ENCODE measurements at places on chromosomes 7 and 10.

DNA sequence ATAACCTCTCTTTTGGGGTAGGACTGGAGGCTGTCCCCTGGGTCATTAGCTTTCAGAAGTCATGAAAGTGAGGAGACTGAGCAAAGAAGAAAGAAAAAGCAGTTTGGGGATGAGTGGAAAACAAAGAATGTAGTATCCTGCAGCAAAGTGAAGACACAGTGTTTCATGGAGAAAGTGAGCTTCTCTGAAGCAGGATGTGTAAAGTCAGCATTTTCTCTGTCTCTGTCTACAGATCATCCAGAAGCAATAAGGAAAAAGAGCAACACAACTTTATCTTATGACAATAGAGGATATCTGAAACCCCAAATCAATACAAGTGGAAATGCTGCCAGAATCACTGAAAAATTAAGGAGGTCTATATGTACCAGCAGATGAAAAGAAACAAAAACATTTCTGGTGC is 28.4 kb upstream of the ZNF248 start:
- DNase-seq: no peak

DNA sequence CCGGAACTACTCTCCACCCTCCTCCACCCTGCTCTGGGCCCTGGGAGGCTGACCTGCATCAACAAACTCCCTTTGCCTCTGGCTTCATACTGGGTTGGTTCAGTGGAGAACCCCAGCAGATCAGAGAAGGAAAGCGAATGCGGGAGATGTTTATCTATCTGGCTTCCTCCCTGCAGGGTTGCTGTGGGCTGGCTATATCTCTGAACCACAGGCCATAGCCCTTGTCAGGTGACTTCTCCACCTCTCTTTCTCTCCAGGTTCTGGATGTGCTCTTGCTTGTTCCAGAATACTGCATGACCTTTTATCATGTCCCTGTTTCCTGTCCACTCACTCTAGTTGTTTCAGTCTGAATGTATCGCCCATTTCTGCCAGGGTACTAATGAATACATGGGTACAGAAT is 51.7 kb upstream of the IFRD1 start:
- no peak for DNase-seq

DNA sequence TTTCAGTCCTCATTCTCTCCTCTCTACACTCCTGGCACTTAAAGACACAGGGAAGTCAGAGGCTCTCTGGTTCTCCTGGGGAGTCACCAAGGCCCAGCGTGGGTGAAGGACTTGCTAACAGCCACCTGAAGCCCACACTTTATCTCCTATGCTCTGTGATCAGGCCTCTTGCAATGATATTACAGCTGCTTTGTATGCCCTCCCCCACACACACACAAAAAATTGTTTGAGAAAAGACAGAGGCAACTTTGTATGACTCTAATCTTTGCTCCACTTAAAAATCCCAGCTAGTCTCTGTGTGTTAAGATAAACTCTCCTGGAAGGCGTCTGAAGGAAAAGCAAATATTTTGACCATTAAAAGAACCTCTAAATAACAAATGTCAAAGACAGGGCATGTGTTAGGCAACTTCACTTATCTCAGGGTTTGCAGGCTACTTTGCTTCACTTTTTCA is 507.2 kb downstream of the TNS3 start:
- no peak for DNase-seq

GRCh38 chr10:106076496-106076895 is 1088.0 kb downstream of the SORCS1 start:
- DNase-seq: no peak

- DNase-seq: no peak
Observed at GRCh38 chr7:109295158-109295557, 725.5 kb downstream of the DNAJB9 start.

DNA sequence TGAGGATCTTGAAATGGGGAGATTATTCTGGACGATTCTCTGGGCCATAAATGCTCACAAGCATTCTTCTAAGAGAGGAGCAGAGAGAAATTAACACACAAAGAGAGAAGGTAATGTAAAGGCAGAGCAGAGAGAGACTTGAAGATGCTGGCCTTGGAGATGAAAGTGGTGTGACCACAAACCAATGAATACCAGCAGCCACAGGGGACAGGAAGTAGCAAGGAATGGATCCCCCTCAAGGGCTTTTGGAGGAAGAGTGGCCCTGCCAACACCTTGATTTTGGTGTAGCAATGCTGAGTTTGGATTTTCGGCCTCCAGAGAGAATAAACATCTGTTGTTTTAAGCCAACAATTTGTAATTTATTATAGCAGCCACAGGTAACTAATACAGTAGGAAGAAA is 1155.6 kb downstream of the TYW1 start:
- no peak for DNase-seq

- DNase-seq: no peak
Observed at GRCh38 chr7:1818575-1819258, 148.6 kb downstream of the ELFN1 start.

DNA sequence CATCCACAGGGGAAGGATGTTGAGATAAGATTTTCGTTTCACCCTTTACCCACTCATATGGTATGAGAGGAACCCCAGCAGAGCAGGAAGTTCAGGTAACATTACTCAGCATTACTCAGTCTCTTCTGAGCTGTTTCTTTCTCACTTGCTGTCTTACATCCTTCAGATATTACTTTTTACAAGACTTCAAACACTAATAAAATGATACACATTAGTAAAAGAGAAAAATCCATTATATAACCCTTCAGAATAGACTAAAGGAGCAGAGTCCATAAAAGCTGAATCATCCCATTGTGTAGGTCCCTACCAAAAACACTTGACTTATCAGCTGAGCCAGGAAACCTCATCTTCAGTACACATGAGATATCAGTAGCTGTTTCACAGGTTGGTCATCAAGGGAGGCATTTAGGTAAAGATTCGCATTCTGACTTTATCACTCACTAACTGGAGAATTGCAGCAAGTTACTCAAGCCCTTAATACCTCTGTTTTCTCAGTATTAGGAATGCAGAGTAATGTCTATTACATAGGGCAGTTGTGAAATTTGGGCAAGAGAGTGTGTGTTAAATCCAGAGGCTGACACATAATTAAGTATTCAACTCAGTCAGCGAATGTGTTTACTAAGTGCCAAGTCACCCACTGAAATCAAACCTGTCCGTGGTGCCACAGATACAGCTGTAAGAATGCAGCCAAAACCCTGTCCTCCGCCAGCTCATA is 44.7 kb downstream of the KLF6 start:
- no peak for DNase-seq

- DNase-seq: no peak
Observed at GRCh38 chr7:150948791-150949251, 29.3 kb downstream of the KCNH2 start.

DNA sequence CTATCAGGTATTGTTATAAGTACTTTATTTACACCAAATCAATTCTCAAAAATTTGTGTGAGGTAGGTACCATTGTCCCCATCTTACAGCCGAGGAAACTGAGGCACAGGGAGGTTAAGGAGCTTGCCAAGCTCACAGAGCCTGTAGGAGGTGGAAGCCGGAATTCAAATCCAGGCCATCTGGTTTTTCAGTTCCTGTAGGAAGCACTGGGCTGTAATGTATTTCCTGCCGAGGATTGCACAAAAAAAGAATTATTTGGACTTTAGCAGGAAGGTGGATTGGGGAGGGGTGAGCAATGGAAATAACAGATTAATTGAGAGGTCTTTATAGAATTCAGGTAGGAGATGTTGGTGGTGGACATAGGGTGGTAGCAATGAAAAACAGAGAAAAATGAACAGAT is 315.3 kb upstream of the AUTS2 start:
- DNase-seq: no peak

DNA sequence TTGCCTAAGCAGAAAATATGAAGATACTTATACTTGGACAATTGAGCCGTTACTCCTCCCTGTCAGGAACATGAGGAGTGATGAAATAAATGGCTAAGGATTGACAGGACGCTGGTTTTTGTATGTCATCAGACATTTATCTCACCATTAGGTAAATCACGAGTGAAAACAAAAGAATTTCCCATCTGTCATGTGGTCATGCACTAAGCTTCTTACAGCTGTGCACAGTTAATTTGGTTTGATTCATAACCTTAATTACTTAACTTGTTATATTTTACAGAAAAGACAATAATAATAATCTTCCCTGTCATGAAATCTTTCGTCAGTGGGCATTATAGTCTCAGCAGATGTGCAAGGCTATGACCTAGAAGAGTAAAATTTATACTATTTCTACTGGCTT is 266.5 kb downstream of the HGF start:
- no peak for DNase-seq

DNA sequence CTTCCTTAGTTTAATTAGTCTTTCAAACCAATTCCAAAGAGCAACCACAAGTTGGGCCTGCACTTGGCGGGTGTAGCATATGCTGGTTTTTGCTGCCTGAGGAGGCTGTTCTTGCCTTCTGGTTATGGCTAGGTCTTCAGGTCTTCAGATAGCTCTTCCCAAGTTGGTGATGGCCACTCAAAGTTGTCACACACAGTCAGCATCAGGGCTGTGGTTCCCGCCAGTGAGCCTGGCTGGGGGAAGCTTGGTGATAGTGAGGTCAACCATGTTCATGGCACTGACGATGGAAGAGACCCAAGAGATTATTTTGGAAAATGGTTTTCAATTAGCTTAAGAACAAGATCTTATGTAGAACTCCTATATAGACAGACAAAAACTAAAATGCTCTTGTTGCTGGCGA is 18.8 kb upstream of the HTR5A start:
- no peak for DNase-seq

DNA sequence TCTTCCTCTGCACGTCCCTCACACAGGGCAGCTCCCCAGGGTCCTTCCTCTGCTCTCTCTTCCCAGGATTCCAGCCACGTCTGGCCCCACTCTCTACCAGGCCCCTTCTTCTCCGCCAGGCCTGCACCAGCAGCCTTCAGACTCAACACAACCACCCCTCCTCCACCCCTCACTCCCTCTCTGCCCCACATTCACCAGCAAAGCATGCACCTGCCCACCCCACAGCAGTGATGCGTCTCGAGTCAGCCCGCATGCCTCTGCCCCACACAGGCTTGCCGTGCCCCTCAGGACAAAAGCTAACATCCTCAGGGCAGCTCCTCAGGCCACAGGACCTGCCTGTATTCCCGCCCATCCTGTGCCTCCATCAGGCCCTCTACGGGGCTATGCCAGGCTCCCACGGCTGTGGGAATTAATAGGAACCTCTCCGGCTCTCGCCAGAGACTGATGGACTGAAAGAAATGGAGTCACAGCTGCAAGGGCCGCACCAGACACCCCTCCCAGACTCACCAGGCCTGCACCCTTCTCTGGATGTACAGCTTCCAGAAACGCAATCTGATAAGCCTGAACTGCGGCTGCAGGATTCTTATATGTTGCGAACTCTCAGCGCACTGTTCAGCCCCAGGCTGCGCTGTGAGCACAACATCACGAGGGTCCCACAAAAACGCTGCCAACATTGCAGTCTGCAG is 100.1 kb downstream of the CYTH3 start:
- DNase-seq: no peak

All from mucosa of gallbladder (tissue), 1 donor.